Endothelial cell (in vitro differentiated cells): ENCODE measurements at places on chromosomes 16 and 17.

- peaks cover 31% of the 10 kb centered on the region for H3K36me3 ChIP-seq
- peak overlapping the region; percentile 8 for H3K4me3 ChIP-seq
- no peaks in the 10 kb centered on the region for H3K27me3 ChIP-seq
- no peak overlapping the region for H3K27ac ChIP-seq
Measured at GRCh38 chr16:69143116-69143515, 10.7 kb downstream of the UTP4 start.

DNA sequence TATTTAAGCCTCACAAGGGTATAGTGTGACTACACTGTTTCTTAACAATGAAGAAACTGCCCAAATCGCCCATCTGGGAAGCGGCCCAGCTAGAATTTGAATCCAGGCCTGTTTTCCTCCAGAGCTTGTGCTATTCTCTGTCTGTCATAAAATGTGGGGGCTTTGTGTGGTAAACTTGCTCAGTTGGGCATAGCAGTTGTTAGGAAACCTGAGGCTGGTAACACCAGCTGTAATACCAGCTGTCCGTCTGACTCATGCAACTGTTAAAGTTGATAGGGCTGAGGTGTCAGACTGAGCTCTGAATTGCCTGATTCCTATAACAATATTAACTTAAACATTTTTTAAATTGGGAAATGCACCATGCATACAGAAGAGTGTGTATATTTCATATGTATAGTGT, 9.3 kb downstream of the NOD2 start:
- H3K27me3 ChIP-seq = peaks cover 8% of the 10 kb centered on the region
- peaks cover 5% of the 10 kb centered on the region for H3K36me3 ChIP-seq
- no peak overlapping the region for H3K27ac ChIP-seq
- H3K4me1 ChIP-seq = peaks cover 13% of the 10 kb centered on the region
- no peak for DNase-seq

DNA sequence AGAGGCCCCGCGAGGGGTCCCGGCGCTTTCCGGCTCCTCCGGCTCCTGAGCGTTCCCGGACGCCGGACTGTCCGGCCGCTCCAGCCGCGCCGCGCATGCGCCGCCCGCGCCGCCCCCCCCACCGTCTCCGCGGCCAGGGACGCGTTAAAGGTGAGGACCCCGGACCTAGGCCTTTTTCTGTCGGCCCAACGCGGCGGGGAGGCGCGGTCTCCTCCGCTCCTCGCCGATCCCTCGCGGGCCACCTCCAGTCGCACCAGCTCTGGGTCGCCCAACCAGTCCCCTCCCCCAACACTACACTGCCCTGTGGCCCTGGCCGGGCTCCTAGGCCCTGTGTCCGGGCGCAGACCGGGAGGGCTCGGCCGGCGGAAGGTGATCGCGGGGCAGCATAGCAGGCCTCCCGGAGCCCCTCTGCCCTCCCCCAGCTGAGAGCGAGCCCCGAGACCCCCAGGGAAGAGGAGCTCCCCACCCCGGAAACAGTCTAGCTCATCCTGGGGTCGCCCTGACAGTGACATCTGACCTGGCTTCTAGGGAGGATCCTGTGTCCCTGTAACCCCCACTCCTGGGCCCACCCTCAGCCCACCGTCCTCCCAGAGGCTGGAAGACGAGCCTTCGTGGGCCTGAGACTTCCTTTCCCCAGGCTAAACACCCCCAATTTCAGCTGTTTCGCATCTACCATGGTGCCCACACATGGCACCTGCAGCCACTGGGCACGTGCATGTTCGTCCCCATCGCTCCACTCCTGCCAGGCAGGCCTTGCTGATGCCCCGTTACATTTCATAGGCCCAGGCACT, 14.7 kb upstream of the BCAR1 start:
- DNase-seq = peak; percentile 93
- peaks cover 20% of the 10 kb centered on the region for H3K27me3 ChIP-seq
- H3K36me3 ChIP-seq = peaks cover 11% of the 10 kb centered on the region
- peak overlapping the region; percentile 92 for H3K4me3 ChIP-seq
- H3K4me1 ChIP-seq = peaks cover 41% of the 10 kb centered on the region
- peak overlapping the region; percentile 96 for H3K27ac ChIP-seq

DNA sequence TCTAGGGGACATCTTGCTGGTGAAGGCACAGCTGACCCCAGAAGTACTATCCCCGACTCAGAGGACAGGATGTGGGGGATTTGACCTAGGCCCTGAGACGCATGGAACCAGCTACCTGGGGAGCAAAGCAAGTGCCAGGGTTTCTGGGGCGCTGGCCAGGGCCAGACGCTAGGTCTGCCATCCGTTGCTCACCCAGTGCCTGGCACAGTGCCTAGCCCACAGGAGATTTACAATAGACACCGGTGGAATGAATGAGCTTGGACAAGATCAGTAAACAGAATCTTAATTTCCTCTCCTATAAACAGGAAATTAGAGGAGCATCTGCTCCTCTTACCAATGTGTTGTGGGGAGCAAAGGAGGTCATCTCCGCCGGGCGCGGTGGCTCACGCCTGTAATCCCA, 5.0 kb downstream of the RPRML start:
- H3K4me3 ChIP-seq = no peak overlapping the region
- no peak overlapping the region for H3K27ac ChIP-seq
- H3K36me3 ChIP-seq = peaks cover 4% of the 10 kb centered on the region

- no peak overlapping the region for H3K4me3 ChIP-seq
- DNase-seq = no peak
- no peaks in the 10 kb centered on the region for H3K27me3 ChIP-seq
- no peaks in the 10 kb centered on the region for H3K36me3 ChIP-seq
- no peaks in the 10 kb centered on the region for H3K4me1 ChIP-seq
- H3K27ac ChIP-seq = no peak overlapping the region
Measured at GRCh38 chr16:12530302-12530701, 273.4 kb downstream of the CPPED1 start.
